Left colon (tissue), 2 donors: ENCODE measurements at places on chromosomes 5 and 9.

DNA sequence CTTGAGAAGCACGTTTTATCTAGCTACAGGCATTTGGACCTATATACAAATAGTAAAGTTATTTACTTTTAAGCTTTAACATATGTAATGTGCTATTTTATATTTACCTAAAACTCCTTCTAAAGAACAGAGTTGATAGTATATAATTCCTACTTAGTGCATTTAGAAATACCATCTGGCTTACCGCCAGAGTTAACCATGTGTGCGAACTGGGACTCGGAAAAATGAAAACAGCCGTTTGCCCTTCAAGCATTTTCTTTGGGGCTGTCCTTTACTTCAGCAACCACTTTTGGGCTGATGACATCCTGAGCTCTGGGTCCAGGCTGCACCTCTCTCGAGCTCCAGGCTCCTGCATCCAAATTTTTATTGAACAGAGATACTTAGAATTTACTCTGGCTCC lies 21.9 kb upstream of the DHFR start:
- DNase-seq: no peak

- no peak for DNase-seq
These were observed 2.0 kb upstream of the FAF2 start for GRCh38 chr5:176446028-176446665.

GRCh38 chr9:125409637-125410521 lies 148.3 kb downstream of the GAPVD1 start:
- DNase-seq: peak; percentile 49

DNA sequence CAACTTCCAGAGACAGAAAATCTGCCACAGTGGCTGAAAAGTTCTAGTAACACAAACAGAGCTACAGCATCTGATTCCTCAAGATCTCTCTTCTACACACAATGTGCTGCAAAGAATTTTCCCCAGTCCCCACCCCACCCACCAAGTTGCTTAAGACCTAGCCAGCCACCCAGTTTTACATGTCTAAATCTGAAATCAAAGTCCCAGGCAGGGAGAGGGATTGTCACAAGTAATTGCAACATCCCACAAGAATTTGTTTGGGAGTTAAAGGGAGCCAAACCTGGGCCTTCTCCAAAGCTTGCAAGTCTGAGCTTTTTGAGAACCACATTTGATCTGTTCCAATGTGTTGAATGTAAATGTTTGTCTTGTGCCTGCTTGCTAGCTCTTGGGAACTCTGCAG lies 15.5 kb downstream of the IGIP start:
- no peak for DNase-seq

DNA sequence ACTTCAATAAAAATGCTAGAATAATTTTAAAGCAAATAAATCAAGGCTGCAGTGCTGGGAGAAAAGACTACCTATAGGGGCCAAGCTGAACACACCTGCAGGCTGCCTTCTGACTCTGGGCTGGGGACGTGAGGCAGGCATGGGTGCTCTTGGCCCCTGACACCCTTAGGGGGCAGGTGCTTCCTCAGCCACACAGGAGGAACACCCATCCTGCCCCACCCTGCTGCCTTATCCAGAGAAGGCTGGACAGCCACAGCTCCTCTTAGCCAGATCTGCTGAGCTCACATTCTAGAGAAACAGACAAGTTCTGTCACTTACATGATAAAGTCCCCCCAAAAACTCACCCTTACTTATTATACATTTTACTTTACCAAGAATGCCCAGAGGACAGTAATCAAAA lies 6.6 kb upstream of the LMX1B start:
- DNase-seq: no peak

DNA sequence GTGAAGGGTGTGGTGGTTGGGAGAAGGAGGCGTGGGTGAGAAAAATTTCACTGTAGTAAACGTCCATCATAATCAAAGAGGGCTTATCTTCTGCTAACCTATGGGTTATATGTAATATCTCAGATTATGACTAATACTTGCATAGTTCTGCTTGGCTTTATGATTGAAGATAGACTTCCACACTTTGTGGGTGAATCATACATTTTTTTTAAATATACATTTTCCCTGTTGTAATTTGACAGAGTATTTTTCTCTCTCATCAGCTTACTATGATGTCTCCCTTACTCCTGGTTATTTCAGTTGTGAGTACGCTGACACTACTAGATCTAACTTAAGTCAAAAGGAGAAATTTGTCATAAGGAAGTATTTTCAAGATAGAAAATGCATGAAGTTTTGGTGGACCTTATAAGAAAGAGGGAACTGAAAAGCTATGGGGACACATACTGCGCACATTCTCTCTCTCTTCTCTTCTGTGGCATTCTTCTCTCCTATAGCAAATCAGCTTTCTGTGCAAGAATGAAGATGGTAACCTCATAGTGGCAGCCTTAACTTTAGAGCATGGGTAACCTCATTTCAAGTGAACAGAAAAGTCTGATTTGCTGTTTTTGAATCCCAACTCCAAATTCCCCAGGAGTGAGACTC lies 4.9 kb upstream of the JAK2 start:
- DNase-seq: no peak

- DNase-seq: peak; percentile 66
These were observed 1.0 kb downstream of the FPGS start for GRCh38 chr9:127803507-127804352.

DNA sequence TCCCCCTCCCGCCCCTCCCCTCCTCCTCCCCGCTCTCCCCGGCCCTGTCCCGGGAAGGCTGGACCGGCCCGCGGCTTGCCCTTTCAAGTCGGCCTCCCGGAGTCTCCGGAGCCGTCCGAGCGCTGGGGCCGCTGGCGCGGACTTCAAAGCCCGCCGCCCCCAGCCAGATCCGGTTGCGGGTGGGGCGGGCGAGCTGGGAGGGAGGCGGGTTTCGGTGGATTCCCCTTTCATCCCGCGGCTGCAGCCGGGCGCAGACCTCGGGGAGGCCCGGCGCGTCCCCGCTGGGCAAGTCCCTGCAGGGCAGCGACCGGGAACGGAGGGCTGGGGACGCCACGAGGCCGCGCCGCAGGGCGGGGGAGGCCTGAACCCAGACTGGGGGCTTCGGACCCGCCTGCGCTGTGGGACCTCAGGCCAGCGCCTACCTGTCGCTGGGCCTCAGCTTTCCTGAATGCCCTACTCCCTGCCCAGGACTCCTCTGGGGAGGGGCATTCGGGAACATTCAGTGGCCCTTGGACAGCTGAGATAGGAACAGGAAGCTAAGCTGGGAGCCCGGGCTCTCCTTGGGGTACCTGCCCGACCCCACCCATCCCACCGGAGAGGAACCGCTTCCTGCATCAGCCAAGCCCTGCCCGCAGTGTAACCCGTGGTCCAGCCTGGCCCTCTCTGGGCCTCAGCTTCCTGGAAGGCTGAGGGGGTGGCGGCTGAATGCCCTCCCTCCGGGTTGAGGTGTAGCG lies 23.4 kb downstream of the C9orf50 start:
- peak; percentile 74 for DNase-seq

DNA sequence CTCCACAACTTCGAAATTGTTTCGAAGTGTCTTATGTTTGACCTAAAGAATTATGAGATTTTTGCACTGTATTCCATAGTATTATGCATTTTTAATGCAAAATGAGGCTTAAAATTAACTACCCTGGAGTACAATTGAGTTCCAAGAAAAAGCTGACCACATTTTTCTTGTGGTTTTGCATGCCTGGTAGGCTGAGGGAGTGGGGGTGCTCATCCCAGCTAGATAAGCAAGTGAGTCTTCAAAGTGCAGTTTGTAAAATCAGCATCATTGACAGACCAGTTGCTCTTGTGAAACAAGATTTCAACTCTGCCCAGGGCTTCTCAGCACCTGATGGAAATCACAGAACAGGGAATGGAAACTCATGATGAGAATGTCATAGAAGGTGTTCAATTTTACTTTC lies 17.0 kb upstream of the NDUFS4 start:
- DNase-seq: no peak

DNA sequence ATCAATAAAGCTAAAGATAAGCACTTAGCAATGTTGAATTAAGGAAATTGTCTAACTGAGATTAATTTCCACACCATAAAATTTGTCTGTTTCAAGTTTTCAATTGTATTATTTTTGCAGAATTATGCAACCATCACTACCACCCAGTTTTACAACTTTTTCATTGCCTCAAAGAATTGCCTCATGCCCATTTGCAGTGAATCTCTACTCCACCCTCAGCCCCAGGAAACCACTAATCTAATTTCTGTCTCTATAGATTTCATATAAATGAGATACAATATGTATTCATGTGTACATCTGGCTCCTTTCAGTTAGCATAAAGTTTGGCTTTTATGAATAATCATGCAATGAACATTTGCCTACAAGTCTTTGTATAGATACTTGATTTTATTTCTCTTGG lies 72.9 kb downstream of the PTCD2 start:
- DNase-seq: no peak

- DNase-seq: no peak
These were observed 584.5 kb downstream of the ACTL7B start for GRCh38 chr9:108271236-108271635.

DNA sequence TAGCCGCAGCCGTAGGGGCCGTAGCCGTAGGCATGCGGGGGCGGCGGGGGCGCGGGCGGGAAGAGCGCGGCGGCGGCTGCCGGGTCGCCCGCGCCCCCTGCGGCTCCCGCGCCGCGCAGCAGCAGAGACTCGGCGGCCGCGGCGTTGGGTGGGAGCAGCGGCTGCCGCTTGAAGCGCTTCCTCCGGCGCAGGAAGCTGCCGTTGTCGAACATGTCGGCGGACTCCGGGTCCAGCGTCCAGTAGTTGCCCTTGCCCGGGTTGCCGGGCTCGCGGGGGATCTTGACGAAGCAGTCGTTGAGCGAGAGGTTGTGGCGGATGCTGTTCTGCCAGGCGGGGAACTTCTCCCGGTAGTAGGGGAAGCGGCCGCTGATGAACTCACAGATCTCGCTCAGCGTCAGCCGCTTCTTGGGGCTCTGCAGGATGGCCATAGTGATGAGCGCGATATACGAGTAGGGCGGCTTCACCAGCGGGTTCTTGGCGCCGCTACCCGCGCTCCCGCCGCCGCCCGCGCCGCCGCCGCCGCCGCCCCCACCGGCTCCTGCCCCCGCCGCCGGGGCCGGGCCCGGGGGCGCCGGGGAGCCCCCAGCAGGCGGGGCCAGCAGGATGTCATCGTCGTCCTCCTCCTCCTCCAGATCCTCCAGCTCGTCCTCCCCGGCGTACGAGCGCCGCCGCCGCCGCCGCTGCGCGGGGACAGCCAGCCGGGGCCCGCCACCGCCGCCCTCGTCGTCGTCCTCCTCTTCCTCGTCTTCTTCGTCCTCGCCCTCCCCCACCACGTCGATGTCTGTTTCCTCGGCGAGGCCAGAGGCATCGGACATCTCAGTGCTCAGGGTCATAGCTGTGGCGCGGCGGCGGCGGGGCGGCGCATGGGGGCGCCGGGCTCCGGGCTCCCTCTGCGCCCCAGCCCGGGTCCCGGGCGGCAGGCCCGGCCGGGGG lies 781 bp downstream of the FOXD1 start:
- no peak for DNase-seq

DNA sequence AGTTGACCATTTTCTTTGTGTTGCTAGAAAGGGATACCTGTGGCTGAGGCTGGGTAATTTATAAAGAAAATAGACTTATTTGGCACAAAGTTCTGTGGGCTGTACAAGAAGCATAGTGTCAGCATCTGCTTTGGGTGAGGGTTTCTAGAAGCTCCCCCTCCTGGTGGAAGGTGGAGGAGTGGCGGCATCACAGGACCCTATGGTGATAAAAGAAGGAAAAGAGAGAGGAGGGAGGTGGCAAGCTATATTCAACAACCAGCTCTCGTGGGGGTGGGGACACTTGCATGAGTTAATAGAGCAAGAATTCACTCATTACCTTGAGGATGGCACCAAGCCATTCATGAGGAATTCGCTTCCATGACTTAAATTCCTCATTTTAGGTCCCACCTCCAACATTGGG lies 2041.4 kb upstream of the CDH9 start:
- DNase-seq: no peak

- DNase-seq: no peak
These were observed 27.0 kb downstream of the DCAF10 start for GRCh38 chr9:37827483-37828165.

- DNase-seq: no peak
These were observed 73.4 kb downstream of the GABBR2 start for GRCh38 chr9:98635374-98635773.

DNA sequence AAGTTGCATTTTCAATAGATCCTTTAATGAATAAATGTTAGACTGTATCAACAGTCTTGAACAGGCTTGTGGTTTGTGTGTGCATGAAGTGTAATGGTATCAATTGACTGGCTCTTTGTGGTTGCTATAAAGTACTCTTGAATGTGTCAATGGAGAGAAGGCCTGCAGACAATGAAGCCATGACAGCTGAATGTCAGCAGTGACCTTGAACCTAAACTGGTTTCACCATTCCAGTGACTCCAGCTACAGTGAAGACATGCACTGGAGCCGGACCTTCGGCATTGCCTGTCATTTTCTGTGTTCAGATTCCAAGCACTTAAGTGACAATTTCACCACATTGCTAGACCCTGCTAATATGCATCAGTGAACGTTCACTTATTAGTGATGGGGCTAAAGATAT lies 276.0 kb upstream of the TMEM161B start:
- no peak for DNase-seq

GRCh38 chr9:108559432-108559831 lies 296.4 kb downstream of the ACTL7B start:
- no peak for DNase-seq

DNA sequence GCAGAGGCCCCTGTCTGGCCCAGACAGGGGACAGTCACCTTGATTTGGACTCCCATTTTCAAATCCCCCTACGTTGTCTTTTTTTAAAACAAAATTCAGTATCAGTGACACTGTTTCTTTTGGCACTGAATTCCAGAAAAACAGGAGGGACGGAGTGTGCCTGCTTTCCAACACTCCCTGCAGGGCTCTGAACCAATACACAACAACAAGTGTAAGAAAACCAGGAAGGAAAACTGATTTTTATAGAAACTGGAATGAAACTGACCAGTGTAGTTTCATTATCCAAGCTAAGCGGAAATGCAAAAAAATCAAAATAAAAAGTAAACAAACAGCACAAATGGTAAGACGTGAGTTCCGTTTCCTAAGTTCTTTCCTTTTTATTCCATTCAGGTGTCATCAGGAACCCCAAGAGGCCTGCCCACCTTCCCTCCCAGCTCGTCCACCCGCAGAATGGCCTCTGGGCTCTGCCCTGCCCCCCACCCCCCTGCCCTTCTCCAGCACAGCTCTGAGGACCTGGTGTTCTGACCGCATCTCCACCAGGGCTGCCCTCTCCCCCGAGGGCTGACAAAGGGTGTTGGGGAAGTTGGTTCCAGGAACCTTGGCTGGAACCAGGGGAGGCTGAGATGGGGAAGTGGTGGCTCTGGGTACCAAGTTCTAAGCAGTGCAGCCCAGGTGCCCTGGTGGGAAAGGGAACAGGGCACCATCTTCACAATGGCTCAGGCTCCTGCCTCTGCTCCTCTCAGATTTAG lies 73.6 kb downstream of the PSD2 start:
- DNase-seq: no peak
